EH (cell line): ENCODE measurements at places on chromosomes 7 and 10.

DNA sequence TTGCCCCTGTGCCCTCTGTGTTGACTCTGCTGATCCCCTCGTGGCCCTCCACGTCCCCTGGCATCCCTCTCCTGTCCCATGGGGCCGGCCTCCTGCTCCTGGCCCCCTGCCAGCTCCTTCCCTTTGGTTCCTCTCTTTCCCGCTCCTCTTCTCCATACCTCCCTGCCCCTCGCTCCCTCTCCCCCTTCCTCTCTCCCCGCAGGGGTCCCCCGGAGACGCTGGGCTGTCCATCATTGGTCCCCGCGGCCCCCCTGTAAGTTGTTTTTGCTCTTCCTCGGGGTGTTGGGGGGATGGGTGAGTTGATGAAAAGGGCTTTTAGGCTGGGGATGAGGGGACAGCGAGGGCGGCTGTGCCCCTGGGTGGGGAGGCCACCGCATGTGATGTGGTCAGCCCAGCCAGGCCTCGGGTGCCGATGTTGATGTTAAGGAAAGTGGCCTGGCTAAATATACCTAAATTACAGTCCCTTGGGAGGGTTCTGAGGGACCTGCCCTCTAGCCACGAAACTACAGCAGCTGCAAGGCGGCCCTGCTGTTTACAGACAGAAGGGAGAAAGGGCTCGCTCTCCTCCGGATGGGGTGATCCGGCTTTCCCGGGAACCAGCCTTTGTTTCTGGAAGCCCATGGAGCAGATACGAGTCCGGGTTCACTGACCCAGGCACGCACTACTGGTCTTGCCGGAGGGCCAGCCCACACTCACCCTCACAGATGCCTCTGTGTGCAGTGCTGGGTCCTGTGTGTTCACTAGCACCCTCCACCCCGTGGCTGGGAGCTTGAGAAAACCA, 78.8 kb downstream of the COL13A1 start:
- DNase-seq: no peak

- no peak for DNase-seq
Observed at GRCh38 chr10:116989439-116989838, 15.5 kb downstream of the SHTN1 start.

DNA sequence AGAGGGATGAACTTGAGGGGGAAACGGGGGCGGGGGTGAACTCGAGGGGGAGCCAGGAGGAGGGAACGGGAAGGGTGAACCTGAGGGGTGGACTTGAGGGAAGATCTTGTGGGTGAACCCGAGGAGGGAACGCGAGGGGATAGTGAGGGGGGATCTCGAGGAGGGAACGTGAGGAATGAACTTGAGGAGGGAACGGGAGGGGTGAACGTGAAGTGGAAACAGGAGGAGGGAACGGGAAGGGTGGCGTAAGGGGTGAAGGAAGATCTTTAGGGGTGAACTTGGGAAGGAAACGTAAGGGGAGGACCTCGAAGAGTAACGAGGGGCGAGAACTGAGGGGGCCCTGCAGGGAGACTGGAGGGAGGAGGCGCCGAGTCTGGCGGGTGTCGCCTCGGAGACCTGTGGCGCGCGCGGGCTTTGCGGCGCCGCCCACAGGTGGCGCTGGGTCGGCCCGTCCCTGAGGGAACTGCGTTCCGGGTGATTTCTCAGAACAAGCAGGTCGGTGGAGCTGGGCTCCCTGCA, 651 bp downstream of the MYO3A start:
- DNase-seq: no peak

GRCh38 chr10:128150045-128150493, 23.8 kb upstream of the MKI67 start:
- peak; percentile 61 for DNase-seq

DNA sequence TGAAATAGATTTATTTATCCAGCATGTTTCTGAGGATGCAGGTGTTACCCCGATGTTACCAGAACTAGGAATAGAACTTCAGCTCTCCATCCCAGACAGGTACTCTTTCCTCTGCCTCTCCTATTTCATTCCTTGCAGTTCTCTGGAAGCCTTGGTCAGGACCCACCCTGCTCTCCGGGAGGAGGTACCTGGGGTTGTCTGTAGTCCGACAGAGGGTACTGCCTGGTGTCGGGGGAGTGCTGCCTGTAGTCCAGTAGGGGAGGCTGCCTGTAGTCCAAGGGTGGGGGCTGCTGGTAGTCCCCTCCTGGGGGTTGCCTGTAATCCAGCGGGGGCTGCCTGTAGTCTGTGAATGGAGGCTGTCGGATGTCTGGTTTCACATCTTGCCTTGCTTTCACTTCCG, 328.4 kb downstream of the PHTF2 start:
- DNase-seq: no peak

DNA sequence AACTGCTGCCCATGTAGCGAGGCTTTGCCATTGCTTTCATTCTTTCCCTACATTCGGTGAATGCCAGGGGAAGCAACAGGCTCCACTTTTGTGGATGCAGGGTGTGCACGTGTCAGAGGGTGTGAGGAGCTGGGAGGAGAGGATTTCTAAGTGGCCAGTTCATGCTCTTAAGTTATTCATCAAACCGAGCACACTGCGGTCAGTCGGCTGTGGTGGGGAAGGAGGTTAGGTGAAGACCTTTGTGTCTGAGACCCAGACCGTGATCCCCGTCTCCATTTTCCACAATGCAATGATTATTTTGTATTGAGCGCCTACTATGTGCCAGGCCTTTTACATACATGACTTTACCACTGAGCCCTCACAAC, 438.6 kb upstream of the GALNT17 start:
- DNase-seq: peak; percentile 30

DNA sequence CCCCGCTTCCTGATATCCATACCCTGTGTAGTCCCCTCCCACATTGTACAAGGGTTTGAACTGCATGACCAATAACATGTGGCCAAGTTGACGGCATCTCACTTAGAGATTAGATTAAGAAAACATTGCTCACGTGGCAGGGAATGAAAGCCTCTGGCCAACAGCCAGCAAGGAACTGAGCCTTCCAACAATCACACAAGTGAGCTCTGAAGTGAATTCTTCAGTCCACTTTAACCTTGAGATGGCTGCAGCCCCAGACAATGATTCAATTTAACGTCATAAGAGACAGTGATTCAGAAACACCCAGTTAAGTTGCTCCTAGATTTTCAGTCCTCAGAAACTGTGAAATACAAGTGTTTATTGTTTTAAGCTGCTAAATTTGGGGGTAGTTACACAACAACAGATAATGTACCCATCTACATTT, 165.9 kb upstream of the PLXNA4 start:
- peak; percentile 90 for DNase-seq
